CD4-positive, alpha-beta T cell treated with Interleukin-12 subunit alpha and Interleukin-12 subunit beta, for 1 hour (primary cell): ENCODE measurements at places on chromosomes 16 and 17.

GRCh38 chr17:38920374-38921291 is 4.8 kb upstream of the LASP1NB start:
- no peak for DNase-seq

DNA sequence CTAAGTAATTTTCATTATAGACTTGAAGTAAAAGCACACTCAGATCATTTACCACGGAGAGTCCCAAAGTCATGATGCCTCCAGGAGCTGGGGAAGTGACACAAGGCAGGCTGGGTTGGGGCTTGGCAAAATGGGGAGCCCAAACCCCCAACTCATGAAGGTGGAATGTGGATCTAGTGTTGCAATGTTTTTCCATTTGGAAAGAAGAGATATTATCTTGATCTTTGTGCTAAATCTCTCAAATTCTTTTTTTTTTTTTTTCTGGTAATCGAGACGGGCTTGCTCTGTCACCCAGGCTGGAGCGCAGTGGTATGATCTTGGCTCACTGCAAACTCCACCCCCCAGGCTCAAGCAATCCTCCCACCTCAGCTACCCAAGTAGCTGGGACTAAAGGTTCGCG is 7.5 kb upstream of the KCNG4 start:
- DNase-seq, result no peak

- no peak for DNase-seq
Observed at GRCh38 chr17:19978209-19978802, 678 bp upstream of the AKAP10 start.

DNA sequence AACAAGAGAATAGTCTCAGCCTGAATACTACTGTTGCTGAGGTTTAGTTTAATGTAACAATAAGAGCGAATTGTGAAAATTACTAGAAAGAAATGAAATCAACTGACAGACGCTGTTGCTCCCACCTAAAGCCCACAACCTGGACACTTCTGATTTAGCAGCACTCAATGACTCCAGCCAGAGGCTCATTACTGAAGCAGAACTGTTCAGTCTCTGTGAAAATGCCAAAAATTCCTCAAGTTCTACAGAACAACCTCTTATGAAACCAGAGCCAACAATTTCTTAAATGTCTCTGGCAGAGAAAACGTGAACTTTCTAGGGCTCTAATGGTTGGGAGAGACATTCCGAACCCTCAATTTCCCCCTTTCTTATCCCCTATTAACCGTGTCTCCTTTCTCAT is 9.9 kb downstream of the PSME3IP1 start:
- DNase-seq, result no peak

DNA sequence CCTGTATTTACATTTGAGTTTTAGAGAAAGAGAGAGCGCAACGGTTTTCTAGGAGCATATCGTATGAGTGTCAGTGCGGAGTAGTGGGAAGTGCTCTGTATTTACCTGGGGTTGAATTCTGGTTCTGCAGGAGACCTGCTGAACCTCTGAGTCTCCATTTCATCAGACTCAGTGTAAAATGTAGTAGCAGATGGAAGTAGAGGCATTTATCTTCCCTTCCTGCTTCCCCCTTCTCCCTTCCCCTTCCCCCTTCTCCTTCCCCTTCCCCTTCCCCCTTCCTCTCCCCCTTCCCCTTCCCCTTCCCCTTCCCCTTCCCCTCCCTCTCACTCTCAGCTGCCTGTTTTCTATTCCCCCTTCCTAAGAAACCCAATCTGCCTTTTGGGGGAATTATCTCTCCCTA is 426.9 kb downstream of the NPIPA7 start:
- no peak for DNase-seq
